ENCODE measurements at places on chromosomes 5 and 9.

- DNase-seq, result no peak
Measured at GRCh38 chr5:35136386-35136785, 88.6 kb upstream of the AGXT2 start.

DNA sequence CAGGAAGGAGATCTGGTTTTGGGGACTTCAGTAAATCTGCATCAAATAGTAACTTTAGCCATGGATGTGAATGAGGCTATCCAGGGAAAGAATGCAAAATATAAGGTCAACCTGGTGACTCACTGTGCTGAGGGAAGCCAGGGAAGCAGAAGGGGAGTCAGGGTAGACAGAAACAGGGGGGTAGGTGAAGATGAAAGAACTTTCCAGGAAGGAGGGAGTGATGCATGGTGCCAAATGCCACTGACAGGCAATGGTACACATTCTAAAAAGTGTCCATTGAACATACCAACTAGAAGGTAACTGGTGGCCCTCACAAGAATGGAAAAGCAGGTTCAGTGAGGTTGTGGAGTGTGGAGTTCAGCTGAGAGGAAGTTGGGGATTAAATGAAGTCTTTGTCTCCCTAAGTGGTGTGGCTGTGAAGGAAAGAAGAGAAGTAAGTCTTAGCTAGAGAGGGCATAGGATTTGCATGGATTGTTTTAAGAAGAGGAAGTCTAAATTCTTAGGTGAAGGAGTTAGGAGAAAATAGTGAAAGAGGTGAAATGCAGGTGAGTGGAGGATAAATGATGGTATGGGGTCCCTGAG, 35.5 kb downstream of the PALM2AKAP2 start:
- DNase-seq, result no peak

DNA sequence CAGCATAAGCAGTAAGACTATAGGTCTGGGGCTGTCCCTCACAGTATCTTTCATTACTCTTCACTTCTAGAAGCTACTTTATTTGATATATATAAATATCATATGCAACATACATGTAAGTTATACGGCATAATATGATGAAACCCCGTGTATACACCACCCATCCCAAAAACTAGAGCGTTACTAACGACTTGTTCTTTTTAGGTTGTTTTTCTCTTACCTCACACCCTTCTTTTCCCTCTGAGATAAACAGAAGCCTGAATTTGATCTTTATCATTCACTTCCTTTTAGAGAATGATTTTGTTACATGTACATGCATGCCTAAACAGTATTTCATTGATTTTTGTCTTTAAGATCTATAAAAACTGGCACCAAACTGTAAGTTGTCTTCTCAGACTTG, 3.7 kb downstream of the TRMO start:
- DNase-seq, result no peak

DNA sequence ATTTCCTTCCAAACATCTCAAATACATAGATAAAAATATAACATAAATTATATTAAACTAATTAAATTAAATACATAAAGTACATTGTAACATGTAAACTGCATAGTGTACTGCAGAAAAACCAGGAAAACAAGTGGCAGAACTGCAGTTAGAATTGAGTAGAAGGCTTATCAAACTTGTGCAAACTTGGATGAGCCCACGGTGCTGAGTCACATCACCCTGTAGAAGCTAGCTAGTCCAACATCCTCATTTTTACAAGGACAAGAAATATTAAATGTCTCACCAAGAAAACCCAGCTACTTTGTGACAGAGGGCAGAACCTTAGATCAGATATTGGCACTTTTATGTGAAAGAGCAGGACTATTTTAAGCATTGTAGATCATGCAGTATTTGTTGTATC, 807.9 kb upstream of the NUDT12 start:
- DNase-seq, result no peak

GRCh38 chr9:124869466-124869985, 7.6 kb downstream of the ARPC5L start:
- no peak for DNase-seq

GRCh38 chr5:127744241-127744640, 41.0 kb downstream of the CCDC192 start:
- no peak for DNase-seq

- DNase-seq, result no peak
Measured at GRCh38 chr5:116976767-116977166, 402.1 kb upstream of the SEMA6A start.

DNA sequence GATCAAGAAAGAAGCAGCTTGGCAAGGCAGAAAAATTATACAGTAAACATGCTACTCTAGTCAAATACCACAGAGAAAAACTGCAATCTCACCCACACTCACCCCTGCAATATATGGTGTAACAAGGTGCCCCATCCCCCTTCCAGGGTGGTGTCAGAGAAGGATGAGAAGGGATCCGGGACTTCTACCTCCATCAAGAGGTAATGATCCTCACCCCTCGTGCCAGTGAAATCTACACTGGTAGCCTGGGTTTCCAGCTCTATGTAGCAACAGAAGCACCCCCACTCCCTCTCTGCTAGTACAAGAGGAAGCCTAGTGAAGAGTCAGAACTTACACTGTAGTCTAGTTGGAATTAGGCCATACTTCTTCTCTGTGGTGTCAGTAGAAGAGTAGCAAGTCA, 18.9 kb downstream of the SLCO4C1 start:
- no peak for DNase-seq

DNA sequence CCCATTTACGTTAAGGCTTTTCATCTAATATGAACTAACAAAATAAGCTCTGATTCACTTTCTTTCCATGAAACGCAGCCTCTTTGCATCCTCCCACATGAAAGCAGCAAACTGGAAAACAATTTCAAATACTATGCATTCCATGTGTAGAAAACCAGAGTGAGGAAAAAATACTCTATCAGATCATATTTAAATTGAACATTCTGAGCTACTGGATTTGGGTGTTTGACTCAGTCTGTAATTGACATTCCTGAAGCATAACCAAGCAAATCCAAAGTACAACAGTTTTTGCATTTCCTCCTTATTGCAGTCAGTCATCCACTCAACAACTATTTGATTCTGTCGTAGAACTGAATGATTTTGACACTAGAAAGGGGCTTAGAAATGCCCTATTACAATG, 399.1 kb upstream of the NMUR2 start:
- DNase-seq, result no peak

GRCh38 chr9:120756531-120756930, 36.7 kb downstream of the FBXW2 start:
- DNase-seq, result no peak

DNA sequence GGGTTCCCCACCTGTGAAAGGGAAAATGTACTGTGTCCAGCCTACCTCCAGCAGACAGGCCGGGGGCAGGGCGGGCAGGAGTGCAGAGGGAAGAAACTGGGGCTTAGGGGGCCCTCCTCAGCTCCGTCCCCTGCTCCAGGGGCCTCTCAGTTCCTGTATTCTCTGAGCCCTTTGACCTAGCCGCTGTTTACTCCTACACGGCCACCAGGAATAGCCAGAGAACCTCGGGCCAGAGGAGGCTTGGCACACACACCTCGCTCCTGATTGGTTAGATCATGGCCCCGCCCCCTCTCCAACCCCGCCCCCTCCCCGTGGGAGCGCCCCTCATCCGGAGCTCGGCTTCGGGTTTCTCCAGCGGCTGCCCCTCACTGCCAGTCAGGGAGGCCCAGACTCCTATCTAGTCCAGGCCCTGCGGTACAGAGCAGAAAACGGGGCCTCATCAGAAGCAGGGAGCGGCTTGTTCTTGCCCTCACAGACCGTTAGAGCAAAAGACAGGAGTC, 2.2 kb downstream of the ST6GALNAC6 start:
- DNase-seq, result peak; percentile 70

- no peak for DNase-seq
Measured at GRCh38 chr5:56676091-56676768, 139.1 kb upstream of the MAP3K1 start.

DNA sequence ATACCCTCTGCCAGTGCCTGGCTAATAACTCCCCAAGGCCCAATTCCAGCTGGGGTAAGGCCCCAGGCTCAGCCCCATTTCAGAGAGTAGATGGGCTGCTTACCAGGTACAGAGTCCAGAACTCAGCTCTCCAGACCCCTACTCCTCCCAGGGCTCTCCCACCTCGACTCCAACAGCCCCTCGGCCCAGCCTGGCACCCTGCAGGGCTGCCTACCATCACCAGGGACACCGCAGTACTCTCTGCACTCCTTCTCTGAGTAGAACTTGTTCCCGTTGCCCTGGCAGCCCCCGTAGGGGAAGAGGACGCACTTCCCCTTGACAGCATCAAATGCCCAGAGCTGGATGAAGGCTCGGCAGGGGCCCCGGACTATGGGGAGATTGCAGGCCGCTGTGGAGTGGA, 17.4 kb downstream of the AMBP start:
- no peak for DNase-seq

DNA sequence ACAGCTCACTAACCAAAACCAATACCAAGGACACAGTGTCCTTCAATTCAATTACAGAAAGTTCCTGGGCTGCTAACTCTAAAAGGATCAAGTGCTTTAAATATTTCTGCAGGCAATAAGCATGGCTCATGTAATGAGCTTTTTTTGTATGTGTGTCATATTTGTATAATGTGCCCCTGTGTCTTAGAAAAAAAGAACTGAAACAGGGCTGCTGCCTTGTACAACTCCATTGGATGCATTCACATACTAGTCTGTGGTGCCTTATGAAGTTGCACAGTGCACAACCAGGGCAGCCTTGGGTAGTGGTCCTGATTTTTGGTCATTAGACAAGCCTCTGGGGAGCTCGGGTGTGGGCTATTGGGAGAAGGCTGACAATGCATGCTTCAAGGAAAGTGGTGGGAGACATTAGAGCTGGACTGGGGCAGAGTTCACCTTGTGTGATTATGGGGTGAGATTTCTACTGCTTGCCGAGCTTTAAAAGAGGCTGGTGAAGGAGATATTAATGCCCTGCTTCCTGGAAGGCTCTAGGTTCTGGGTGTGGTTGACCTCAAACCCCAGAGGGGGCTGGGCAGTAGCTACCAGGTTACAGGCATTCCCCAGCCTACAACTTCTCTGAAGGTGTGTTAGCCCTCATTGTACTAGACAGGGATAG, 3.6 kb upstream of the CPEB4 start:
- no peak for DNase-seq

All from pons (tissue), 1 donor.